ENCODE measurements at places on chromosomes 13 and 19.
A peak's percentile ranks its signal among the peaks of the same experiment; 100 is the strongest.

DNA sequence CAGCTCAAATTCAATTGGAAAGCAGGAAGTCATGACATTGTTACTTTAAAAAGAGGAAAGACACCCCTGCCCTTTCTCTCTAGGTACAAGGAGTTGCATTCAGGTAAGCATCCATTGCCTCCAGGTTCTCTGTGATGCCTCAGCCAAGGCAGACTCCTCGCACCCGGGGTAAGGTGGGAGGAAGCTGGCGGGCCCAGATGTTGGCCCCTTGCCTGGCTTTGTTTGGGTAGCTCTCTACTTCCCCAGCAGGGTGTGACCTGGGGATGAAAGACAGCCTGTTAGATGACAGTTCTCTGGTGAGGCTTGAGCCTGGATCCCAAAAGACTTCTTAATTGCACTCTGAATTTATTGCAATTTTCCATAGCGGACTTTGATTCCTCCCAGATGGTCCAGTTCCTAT is 25.6 kb downstream of the SHISA2 start:
- DNase-seq: no peak

GRCh38 chr19:4816202-4816949 is 15.1 kb downstream of the TICAM1 start:
- DNase-seq: no peak

GRCh38 chr13:41973247-41973741 is 12.4 kb upstream of the VWA8 start:
- DNase-seq: no peak

- DNase-seq: no peak
Measured at GRCh38 chr19:54660964-54661363, 1.8 kb upstream of the LILRB4 start.

GRCh38 chr19:6209680-6210079 is 70.1 kb downstream of the MLLT1 start:
- no peak for DNase-seq

DNA sequence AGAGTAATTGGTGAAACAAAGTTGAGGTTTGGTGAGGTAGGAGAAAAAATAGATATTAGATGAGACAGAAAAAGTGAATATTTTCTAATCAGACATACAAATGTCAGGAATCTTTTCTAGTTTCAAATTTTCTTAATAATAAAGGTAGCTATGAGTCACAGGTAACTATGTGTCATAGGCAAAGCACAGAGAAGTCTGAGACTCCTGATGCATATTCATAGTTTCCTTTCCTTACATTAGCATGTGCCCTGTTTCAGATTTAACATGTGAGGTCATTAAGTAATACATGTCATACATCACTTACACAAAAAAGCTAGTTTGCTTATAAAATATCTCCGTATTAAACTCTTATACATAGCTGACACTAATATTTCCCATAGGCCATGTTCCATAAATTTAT is 1141.3 kb upstream of the PCDH20 start:
- DNase-seq: peak; percentile 8

- DNase-seq: no peak
Measured at GRCh38 chr13:80530902-80531301, 190.0 kb upstream of the SPRY2 start.

DNA sequence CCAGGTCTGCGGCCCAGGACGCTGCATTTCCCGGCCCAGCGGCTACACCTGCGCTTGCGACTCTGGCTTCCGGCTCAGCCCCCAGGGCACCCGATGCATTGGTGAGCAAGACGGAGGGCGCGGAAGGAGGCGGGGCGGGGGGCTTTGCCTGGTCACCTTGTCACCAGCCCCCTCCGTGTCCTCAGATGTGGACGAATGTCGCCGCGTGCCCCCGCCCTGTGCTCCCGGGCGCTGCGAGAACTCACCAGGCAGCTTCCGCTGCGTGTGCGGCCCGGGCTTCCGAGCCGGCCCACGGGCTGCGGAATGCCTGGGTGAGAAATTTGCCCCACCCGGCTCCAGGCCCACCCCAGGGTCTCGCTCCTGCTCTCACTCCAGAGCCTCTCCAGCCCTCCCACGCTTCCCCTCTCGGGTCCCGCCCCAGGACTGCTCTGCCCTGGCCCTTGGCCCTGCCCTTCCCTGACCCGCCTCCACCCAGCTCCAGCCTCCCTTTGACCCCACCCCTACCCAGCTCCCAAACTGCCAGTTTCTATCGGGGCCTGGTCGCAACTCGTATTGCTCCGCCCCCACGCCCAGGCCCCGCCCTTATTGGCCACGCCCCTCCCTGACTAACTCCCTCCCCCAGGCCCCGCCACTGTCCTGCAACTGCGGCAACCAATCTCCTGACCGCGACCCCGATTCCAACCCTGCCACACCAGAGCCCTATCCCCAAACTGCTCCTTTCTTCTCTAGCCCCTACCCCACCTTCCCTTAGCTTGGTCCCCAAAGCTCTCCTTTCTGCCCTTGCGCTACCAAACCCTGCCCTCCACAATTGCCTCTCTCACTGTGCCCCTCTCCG is 8.6 kb downstream of the LTBP4 start:
- DNase-seq: no peak

GRCh38 chr19:54209058-54209810 is 8.6 kb downstream of the RPS9 start:
- DNase-seq: no peak

- DNase-seq: peak; percentile 33
Measured at GRCh38 chr13:75760131-75761021, 124.2 kb downstream of the LMO7 start.

DNA sequence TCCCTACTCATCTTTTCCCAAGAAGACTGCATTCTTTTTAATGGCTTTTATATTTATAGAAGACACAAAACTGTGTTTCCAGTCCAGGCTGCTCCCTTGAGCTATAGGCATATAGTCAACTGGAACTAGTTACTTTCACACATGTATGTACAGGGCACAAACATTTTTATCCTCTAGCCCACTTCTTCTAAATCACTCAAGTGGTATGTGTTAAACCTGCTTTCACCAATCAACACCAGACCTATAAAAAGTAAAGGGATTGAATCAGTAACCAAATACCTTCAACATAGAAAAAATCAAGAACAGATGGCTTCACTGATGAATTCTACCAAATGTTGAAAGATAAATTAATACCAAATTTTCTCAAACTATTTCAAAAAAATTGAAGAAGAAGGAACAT is 584.2 kb upstream of the SLITRK1 start:
- no peak for DNase-seq

DNA sequence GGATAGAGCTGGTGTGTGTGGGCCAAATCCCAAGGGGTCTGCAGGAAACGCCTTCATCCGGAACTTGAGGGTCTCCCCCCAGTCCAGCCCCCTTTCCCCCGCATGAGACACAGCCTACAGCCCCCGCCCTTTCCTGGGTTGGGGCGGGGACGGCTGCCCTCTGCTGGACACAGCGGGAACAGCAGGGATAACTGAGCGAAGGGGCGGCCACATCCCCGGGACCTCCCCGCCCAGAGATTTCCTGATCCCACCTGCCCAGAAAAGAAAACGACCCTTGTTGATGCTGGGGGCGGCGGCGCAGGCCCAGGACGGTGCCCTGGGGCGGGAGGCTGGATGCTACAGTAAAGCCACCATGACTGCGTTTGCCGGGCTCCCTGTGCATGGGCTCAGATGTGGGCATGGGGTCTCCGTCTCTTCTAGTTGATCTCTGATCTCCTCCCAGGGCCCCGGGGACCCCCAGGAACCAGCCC is 14.2 kb downstream of the ONECUT3 start:
- no peak for DNase-seq

- DNase-seq: no peak
Measured at GRCh38 chr19:30064771-30065494, 122.9 kb downstream of the URI1 start.

GRCh38 chr13:112752211-112752610 is 62.4 kb downstream of the ATP11A start:
- no peak for DNase-seq
